ENCODE measurements at places on chromosomes 3 and 15.

GRCh38 chr3:126872701-126873342 lies 110.1 kb upstream of the PLXNA1 start:
- DNase-seq, result no peak

GRCh38 chr15:58440922-58441321 lies 9.1 kb downstream of the LIPC start:
- DNase-seq, result no peak

DNA sequence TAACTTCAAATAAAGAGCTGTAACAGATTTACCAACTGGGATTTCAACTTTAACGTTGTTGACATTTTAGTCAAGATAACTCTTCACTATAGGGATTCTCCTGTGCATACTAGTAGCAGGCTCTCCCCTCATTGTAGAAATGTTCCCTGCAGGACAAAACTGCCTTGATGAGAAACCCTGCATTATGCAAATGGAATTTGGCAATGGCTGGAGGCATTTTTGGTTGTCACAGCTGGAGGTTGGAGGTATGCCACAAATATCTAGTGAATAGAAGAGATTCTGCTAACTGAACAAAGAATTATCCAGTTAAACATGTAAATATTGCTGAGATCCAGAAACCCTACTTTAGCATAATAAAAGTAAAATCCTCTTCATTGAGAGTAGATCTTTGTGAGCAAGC lies 928.8 kb upstream of the ALCAM start:
- DNase-seq, result no peak

DNA sequence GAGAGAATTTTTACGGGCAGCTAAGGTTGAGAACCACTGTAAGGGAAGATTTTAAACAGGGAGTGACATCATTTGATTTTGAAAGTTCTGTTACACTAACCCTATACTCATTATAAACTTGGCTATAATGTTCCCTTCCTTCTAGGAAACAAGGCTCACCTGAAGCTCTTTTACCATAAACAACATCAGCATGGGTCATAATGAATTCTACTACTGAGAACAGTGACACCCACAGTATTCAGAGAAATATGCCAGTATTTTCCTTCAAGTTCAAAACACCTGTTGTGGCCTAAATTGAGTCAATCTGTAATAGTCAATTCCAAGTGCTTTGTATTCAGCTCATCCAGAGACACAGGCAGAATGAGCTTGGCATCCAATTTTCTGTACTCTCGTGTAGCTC lies 175.3 kb upstream of the STT3B start:
- no peak for DNase-seq

DNA sequence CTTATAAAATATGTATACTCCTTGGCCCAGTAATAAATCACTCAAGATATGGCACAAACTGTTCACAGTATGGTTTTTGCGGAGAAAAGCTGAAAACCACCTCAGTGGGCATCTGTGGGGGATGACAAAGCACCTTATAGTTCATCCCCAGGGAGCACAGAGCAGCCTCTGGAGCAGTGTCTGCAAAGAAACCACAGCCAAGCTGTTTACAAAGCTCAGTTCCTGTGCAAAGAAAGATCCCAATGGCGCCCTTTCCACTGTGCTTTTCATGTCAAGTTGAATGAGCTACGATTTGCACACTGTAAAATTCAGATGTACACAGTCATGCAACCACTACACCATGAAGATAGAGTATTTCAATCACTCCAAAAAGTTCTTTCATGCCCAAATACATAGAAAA lies 2.5 kb upstream of the EFCC1 start:
- DNase-seq, result no peak

DNA sequence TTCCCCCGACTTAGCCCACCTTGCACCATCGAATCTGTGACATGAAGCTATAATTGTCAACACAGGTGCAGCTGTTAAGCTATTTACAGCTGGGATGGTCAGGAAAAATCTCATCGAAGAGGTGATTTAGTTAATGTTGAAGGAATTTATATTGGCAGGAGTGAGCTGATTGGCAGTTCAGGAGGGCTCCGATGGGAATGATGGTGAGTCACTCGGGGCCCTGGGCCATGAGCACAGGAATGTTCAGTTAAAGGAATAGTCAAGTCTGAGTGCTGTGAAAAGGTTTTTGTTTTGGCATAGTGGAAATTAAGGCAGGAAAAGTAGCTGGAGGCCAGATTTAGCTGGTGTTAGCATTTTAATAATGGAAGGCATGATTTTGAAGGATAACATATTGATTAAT lies 95.7 kb downstream of the OXSM start:
- no peak for DNase-seq

DNA sequence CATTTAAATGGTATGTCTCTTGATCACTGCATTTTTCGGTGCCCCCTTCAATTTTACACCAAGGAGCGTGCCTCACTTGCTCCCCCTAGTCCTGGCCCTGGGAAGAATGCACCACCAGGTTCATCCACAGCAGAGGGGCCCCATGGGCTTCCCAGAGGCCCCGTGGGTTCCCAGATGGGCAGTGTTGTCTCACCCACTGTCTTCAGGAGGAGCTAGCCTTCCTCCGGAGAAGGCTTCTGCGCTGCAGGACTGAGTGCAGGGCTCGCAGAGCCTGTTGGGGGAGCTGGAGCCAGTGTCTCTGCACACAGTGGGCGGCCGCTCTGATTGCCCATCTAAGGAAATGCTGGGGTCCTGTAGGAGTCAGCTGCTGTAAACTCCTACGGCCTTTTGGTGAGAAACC lies 45.9 kb downstream of the POLR2M start:
- no peak for DNase-seq

DNA sequence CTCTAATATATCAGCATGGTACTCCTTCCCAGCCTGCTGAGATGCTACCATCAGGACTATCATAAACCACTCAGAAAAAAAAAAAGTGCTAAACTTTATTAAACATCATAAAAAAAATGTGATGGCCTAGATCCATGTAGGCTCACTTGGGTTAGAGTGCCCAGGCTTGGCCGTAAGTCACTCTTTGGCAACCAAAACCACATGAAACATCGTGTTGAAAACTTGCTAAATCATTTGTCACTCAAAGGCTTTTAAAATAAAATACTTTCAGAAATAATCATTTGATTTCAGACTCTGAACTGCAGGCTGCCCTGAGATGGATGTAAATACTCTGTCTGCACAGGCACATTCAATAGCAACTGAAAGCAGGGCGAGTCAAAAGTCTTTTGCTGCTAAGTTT lies 78.4 kb upstream of the WNT5A start:
- DNase-seq, result no peak

DNA sequence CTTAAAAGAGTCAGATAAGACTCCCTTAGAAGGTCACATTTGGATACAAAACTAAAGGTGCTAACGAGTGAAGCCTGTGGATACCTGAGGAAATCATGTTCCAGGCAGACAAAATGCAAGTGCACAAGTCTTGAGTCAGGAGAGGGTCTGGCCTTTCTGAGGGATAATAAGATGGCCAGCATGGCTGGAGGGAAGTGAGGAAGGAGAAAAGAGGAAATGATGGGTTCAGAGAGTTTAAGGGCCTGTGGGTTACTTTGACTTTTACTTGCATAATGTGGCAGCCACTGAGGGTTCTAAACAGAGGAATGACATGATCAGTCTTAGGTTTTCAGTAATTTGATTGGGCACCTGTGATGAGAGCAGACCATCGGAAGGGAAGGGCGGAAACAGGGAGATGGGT lies 3.5 kb upstream of the ROPN1B start:
- DNase-seq, result no peak

GRCh38 chr3:31210068-31210645 lies 315.7 kb upstream of the GADL1 start:
- no peak for DNase-seq

GRCh38 chr3:24683633-24684384 lies 189.2 kb upstream of the THRB start:
- DNase-seq, result no peak

DNA sequence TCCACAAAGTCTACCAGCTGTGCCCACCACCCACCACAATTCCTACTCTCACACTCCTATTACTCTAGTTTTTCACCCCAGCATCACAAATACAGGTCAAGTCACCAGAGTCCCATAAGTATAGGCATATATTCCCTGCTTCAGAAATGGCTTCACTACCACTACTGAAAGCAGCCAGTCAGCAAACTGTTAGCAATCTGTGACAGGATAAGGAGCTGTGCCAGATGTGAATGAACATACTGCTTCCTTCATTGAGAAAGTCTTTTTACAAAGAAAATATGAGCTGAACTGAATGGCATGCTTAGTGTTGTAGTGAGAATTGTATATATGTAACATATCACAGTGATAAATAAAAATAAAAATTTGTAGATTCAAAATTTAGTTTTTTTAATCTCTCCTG lies 76.8 kb downstream of the C3orf85 start:
- DNase-seq, result no peak

Measured in stimulated activated CD4-positive, alpha-beta T cell treated with anti-CD3 and anti-CD28 coated beads, Interleukin-2, amount 100 ng/mL, for 24 hours (primary cell).